ENCODE measurements at places on chromosomes 6 and 20.

DNA sequence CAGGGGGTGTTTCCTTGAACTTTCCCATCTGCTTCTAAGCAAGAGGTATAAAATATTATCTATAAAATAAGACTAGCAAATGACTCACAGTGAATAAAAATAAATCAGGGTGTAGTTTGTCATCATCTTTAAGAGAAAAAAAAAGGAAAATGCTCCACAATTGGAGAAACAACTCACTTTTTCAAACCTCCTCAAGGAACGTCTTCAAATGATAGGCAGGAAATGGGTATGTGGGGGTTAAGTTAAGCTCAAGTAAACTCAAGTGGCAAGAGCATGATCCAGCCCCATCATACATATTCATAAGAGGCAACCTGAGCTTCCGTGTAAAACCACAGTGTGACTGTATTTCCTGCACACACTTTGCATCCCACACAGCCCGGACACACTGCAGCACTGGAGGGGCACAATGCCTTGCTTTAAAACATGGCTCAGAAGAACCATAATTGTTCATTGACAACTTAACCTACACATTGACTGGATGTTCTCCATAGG lies 58.5 kb upstream of the CEP85L start:
- peak; percentile 88 for DNase-seq

- no peak for DNase-seq
Measured at GRCh38 chr6:159871241-159871640, 19.5 kb upstream of the MAS1 start.

GRCh38 chr6:44260011-44260410 lies 2.7 kb upstream of the SLC35B2 start:
- no peak for DNase-seq

DNA sequence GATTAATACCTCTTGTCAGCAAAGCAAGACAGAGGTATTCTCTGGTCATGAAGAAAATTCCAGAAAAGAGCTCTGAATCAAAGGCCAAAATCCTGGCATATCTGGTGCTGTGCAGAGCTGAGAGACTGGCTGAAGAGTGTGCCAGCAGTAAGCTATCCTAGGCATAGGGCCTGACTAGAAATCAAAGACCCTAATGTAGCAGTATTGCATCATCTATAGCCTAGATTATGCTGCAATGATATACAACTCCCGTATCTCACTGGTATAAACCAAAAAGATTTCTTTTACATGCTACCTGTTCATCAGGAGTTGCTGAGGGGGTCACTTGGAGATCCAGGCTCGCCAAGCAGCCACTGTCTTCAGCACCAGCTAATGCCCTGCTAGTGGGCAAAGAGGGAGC lies 30.9 kb upstream of the TRIM39 start:
- no peak for DNase-seq

GRCh38 chr6:3013901-3014674 lies 14.4 kb downstream of the NQO2 start:
- DNase-seq = no peak

- DNase-seq = no peak
Measured at GRCh38 chr20:60206259-60206658, 248.0 kb downstream of the CDH26 start.

DNA sequence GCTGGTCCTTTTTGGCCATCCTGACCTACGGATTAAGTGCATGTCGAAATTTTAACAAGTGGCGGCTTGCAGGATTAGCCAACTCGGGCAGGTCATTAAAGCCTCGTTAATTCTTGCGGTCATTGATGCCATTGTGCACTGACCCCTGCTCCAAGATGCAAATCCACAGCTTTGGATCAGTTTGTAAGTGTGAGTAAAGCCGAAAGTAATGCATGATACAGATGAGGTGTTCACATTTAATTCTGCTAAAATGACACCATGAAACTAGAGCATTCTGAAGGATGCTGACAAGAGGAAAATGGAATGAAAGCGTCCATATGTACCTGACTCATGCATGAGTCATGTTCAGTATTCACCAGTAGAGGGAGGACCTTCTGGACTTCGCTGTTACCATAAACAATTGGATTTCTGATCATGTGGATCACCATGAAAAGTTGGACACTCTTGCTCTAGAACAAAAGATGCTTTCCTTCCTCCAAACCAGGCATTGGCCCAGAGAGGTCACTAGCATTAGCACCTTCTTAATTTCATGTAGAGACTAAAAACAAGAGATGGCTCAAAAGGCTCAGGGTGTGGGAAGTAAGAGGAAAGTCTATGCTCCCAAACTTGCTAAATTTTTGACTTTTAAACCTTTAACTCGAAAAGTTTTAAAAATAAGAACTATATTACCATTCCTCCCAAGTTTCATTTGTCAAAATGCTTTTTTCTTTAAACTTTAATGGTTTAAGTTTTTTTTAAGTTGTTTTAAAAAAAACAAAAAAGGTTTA lies 48.0 kb downstream of the MUC22 start:
- DNase-seq = no peak

DNA sequence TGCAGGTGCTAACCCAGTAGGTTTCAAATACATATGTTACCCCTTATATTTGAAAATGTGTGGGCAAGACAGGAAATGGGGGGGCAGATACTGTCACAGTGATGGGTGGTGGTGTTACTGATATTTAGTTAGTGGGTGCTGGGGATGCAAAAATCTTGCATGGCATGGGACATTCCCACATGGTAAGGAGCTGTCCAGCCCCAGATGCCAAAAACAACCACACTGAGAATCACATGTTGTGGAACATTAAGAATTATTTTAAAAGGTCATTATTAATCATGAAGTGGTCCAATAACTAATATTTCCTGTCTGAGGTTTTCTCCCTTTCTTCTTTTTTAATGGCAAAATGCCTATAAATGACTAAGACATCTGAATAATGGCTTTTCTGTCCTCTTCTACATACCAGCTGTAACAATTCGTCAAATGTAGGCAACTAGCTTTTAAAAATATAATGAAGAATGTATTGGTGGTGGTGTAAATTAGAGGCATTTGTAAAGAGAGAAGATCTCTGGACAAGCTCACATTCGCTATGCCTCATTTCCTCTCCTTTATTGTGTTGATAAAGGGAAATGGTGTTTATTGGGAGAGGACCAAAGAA lies 57.3 kb upstream of the SLC35B3 start:
- DNase-seq = no peak

DNA sequence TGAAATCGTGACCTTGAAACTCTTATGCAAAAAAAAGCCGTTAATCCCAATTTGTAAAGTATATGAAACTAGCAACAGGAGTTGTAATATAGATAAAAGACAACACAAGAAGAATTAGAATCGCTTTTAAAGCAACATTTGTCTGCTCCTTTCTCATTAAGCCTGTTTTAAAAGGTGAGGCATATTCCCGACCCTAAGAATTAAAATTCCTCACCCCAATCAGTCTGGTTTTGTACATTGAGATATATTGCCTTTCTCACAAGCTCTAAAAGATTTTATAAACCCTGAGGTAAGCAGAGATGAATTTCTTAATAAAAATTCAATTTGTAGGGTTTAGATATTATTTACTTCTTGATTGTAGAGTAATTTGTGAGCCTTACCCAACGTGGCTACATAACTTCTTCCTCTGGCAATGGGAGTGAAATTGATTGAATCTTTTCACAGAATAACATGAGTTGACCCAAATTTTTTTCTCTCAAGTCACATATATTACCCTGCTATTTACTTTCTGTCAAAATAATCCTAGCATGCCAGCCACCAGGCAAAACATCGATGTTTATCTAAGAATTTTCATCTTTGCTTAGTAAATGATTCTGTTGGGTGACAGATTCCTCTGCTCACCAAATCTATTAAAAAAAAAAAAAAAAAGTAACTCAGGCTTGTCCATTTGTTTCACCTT lies 173.7 kb downstream of the HACE1 start:
- no peak for DNase-seq

DNA sequence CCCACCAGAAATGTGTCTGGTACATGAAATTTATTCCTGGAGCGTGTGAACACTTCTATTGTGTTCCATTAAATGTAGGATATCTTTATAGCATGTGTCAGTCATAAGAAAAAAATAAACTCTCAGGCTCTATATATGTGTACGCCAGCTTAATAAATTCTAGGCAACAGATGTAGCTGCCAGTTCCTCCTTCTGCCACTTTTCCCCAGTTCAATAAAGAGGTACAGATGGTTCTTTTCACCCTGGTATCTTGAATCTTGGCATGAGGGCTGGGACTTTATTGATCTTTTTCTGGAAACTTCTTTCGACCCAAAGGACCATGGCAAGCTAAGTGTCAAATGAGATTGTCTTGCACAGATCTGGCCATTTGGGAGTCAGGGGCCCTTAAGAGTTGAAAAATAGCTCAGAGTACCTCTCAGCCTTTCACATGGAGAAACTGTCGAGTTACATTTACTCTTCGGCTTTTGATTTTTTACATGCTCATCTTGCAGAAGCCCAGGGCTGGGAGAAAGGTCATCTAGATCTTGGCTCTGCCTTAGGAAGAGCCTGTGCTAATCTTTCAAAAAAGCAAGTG lies 240.9 kb downstream of the DOK5 start:
- DNase-seq = no peak

- DNase-seq = no peak
Measured at GRCh38 chr6:113653275-113653674, 203.9 kb upstream of the MARCKS start.

GRCh38 chr20:58698741-58699622 lies 6.4 kb downstream of the NPEPL1 start:
- no peak for DNase-seq

GRCh38 chr6:44225579-44226325 lies 2.4 kb downstream of the SLC29A1 start:
- no peak for DNase-seq

- no peak for DNase-seq
Measured at GRCh38 chr6:84976526-84977362, 212.3 kb upstream of the TBX18 start.

GRCh38 chr6:139064981-139065665 lies 36.6 kb downstream of the ABRACL start:
- no peak for DNase-seq

- no peak for DNase-seq
Measured at GRCh38 chr6:157718503-157719187, 104.4 kb upstream of the SNX9 start.

DNA sequence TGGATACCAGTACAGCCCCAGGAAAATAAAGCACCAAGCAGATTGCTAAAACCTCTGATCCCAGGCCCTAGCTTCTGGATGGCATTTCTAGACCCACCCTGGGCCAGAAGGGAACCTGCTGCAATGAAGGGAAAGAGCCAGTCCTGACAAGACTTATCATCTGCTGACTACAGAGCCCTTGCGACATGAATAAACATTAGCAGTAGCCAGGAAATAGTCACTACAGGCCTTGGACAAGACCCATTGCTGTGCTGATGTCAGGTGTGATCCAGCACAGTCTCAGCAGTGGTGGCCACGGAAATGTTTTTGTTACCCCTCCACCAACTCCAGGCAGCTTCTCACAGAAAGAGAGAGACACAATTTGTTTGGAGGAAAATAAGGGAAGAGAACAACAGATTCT lies 399.3 kb downstream of the HAO1 start:
- no peak for DNase-seq

DNA sequence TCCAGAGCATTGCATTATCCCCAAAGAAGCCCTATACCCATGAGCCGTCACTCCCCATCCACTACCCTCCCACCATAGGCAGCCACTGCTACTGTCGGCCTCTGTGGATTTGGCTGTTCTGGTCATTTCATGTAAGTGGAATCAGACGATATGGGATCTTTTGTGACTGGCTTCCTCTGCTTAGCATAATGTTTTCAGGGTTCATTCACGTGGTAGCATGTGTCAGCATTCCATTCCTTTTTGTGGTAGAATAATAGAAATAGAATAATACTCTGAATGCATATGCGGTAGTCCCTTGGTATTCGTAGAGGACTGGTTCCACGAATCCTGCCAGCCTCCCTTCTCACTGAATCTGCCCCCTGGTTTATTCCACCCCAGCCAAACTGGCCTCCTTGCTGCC lies 402.6 kb upstream of the SULF2 start:
- no peak for DNase-seq

- no peak for DNase-seq
Measured at GRCh38 chr20:64112691-64113443, 5.5 kb upstream of the NPBWR2 start.

DNA sequence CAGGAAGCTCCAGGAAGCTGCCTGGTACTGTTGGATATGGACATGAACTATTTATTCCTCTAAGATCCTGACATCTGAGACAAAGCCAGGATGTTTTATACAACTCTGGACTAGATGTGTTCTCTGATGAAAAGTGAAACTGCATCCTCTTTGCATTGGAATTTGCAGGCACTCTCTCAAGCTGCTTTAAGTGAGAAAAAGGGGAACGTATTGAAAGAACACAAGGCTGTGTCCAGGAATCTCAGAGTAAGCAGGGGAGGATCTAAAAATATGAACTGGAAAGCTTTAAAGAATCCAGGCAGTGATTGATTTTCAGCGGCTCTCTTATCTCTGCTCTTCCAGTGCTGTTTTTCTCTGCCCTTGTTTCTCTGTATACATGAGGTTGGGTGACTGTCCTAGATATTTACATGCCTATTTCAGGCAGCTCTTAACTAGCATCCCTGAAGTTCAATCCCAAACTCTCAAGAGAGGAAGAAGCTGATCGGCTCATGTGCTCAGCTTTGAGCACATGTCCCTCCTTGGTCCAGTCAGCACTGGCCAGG lies 193.8 kb downstream of the PLCB4 start:
- no peak for DNase-seq

- DNase-seq = no peak
Measured at GRCh38 chr20:17721802-17722486, 22.2 kb downstream of the BANF2 start.

Data from CD4-positive, alpha-beta T cell treated with Interleukin-6 at 100 ng/mL for 8 hours (primary cell).